Stimulated activated CD4-positive, alpha-beta T cell treated with anti-CD3 and anti-CD28 coated beads, TNF-alpha, amount 100 ng/mL, for 1 hour (primary cell): ENCODE measurements at places on chromosomes 16 and 17.

DNA sequence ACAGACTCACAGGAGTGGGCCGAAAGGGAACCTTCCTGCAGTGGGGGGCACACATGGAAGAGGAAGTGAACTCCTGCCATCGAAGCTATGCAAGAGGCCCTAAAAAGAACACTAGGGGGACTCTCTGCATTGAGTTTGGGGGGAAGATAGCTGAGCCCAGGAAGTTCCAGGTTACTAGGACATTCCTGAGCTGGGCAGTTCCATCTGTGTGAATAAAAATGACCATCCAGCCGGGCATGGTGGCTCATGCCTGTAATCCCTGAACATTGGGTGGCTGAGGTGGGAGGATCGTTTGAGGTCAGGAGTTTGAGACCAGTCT is 211.8 kb downstream of the ZNF423 start:
- no peak for DNase-seq

DNA sequence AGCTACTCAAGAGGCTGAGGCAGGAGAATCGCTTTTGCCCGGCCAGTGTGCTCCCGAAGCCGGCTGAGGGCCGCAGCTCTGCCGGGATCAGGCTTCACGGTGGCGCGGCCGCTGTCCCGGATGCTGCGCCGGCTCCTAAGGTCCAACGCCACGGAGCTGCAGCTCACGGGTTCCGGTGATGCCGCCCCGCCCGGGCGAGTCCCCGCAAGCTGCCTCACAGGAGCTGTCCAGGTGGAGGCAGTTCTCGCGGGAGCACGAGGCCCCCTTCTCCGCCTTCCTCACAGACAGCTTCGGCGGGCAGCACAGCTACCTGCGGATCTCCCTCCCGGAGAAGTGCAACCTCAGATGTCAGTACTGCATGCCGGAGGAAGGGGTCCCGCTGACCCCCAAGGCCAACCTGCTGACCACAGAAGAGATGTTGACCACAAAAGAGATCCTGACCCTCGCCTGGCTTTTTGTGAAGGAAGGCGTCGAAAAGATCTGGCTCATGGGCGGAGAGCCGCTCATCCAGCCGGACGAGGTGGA is 111.4 kb upstream of the SIAH1 start:
- no peak for DNase-seq

DNA sequence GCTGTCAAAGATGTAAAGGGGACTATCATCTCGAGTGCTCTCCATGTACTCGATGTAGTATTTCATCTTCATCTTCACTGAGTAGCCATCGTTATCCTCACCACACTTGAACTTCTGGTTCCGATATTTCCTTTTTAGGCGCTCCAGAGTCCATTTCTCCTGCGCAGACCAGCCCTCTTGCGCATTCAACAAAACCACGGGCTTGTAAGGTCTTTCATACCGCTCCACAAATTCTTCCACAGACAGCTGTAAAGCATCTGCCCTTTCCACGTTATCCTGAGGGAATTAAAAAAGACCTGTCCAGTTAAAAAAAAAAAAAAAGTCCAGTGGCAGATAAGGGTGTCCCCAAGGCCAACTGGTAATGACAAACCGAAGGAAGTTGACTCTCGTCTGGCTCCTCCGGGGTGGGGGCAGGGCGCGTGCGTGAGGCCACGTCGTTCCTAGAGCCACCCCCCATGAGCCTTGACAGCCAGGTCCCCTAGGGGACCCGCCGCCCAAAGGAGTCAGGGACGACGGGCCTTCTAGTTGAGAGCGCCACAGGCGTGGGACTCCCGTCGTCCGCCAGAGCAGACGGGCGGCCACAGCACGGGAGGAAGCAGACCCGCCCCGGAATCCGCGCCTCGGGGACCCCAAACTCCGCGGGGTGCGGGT is 701 bp downstream of the JMJD6 start:
- peak; percentile 60 for DNase-seq

- no peak for DNase-seq
Measured at GRCh38 chr17:74639704-74640151, 16.2 kb upstream of the CD300E start.

- no peak for DNase-seq
Measured at GRCh38 chr16:31386157-31386984, 6.8 kb upstream of the ITGAD start.

GRCh38 chr16:86353948-86354347 is 156.4 kb upstream of the FOXF1 start:
- no peak for DNase-seq

- DNase-seq = no peak
Measured at GRCh38 chr16:57186872-57187854, 1.0 kb downstream of the RSPRY1 start.
